SK-N-MC (cell line): ENCODE measurements at places on chromosomes 7 and 10.

GRCh38 chr7:150421831-150422230, 28.6 kb upstream of the GIMAP8 start:
- no peak for DNase-seq

GRCh38 chr10:95790982-95791381, 35.0 kb downstream of the ENTPD1 start:
- no peak for DNase-seq

DNA sequence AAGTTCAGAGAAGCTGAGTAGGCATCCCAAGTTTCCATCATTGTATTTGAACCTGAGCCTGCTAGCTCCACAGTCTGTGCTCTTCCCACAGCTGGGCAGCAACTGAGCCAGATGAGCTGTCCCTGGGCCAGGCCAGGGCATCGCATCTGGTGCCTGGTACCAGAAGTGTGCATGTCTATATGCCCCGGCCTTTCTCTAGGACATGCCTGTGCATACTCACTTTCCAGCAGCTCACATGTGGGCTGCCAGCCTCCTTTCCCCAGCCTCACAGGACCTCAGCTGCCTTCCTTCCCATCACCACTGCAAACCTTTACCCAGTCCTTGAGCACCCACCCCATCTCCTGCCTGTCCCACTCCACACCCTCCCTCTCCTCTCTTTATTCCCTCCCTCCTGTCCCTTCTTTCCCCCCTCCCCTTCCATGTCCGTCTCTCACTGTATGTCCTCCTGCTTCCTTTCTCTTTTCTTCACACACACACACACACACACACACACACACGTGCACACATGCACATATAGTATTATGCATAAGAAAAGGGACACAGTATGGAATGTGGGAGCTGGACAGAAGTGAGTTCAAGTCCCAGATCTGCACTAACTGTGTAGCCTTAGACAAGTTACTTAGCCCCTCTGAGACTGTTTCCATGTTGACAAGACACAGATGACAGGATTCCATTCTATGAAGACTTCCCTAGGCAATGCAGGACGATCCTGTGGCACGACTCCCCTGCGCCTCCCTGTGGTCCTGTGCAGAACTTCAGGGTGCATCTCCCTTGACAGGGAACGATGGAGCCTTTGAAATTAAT, 10.9 kb downstream of the CDHR1 start:
- no peak for DNase-seq

GRCh38 chr10:3902809-3903410, 117.9 kb upstream of the KLF6 start:
- no peak for DNase-seq

- no peak for DNase-seq
Measured at GRCh38 chr10:76285012-76285411, 853.6 kb downstream of the LRMDA start.

GRCh38 chr10:92747066-92747465, 57.3 kb downstream of the HHEX start:
- DNase-seq: no peak

DNA sequence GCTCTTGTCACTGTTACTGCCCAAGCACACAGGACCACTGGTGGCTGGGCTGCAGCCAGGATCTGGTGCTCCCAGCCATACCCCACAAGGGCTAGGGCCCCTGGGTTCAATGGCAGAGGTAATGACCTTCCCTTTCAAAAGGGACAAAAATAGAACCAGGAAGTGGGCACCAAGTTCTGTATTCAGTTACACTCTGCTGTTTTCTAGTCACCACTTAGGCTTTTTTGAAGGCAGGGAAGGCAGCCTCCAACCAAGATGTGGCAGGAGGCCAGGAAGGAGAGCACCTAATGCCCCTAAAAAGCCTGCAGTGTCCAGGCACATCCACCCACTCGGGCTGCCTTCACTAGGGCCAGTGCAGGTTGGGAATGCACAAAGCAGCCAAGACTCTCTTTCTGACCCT, 47.8 kb downstream of the NOD1 start:
- DNase-seq: no peak

DNA sequence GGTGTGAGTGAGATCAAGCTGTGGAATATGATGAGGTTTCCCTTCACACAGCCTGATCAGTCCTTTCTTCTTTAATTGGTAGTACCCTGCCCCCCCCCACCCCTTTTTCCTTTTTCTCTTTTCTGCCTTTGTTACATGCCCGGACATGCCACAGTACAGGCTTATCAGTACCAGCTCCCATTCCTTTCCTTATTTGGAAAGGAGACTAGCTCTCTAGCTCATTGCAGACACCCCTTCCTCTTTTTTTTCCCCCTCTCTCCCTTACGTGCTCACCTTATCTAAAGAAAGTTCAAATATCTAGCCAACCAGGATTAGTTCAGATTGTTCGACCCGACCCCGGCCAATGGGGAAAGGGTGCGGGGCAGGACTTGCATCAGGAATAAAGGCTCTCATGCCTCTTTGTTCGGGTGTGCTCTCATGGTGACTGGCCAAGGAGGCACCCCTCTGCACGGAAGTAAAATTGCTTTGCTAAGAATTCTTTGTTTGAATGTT, 230.4 kb downstream of the ACTR3B start:
- DNase-seq: no peak

DNA sequence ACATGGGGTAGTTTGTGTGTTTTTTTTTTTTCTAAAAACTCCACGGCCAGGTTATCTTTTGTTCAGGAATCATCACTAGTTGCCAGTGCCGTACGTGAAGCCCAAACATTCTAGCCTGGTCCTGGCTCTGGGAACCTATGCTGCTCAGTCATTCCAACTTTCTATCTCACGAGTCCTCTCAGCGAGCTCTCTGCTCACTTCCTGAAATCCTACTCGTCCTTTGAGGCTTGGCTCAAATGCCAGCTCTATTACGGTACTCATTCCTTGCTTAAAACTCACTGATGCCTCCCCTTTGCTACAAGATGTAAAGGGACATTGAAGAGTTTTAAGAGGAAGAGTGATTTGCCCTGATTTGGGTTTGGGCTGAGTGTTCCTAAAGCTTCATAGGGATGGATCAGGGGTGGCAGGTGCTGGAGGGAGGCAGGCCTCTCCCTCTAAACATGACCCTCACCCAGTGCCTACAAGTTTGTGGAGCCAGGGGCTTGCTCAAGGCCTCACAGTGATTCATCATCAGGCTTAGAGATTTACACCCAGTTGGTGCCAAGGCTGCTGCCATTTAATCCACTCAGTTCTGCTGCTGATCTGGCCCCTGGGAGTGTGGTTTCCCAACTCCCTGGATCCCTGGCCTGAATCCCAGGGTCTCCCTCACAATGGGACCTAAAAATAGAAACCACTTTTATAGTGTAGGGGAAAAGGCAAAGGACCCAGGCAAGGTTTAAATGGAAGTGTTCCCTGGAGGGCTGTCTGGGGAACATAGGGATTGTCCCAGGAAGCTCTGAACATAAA, 46.1 kb upstream of the R3HCC1L start:
- DNase-seq: no peak

- no peak for DNase-seq
Measured at GRCh38 chr7:117163101-117163500, 159.8 kb downstream of the WNT2 start.

- DNase-seq: no peak
Measured at GRCh38 chr7:130180571-130181262, 24.5 kb downstream of the TMEM209 start.

DNA sequence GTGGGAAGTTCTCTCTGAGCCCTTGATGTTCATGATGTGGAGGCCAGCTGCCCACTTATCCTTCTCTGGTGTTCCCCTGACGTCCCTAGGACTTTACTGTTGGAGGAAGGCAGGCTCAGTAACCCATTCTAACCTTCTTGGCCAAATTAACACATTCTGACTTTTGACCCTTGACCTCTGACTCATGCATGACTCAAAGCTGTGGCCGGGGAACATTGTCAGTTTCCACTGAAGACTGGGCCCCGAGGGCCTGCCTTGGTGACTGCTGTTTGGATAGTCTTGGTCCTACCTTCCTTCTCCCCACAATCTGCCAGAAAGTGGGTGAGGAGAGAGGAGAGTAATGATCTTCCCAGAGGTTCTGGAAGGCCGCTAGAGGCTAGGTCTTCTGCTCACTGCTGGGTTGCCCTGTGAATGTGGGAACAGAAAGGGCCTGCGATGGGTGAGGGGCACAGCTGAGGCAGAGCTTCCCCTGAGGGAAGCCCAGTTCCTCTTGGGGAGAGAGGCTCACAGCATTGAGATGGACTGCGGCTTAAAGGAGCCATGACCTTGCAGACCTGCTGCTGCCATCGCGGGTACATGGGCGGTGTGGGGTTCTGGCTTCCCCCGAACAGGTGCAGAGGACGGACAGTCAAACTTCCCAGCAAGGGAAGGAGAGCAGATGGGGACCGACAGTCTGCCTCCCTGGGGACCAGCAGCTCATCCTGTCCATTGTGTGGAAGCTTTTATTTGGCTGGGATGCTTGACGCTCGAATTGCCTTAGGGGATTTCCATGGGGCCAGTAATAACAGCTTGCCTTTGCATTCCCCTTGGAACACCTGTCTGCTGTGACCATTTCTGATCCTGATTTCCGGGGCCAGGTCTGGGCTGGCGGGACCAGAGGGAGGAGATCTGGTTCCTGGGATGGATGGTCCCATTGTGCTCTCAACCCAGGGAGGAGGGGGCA, 43.8 kb downstream of the ADAMTS14 start:
- DNase-seq: no peak

DNA sequence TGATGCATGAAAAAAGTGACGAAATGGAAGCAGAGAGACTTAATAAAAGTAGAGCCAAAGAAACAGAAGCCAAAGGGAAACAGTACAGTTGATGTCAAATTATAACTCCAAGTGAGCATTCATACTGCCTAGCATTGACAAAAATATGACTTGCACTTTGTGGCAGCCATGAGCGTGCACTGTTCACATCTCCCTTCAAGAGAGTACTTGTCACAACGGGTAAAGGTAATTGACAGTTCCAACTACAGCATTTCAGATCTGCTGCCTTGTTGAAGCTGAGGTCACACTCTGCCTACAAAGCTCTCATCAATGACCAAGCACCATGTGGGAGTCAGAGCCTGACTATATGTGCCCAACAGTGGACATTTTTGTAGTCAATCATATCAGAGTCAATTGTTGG, 54.3 kb downstream of the IQUB start:
- no peak for DNase-seq

DNA sequence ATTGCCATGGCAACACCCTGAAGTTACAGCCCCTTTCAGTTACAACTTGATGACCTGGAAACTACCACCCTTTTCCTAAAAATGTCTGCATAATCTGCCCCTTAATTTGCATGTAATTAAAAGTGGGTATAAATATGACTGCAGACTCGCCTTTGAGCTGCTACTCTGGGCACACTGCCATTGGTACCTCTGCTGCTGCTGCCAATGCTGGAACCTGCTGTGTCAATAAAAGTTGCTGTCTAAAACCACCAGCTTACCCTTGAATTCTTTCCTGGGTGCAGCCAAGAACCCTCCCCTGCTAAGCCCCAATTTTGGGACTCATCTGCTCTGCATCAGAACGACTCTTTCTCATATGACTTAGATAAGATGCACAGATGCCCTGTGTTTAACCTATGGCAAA, 10.2 kb upstream of the FRA10AC1 start:
- no peak for DNase-seq

- DNase-seq: no peak
Measured at GRCh38 chr10:99595770-99596465, 24.3 kb downstream of the SLC25A28 start.

GRCh38 chr10:101155896-101156295, 24.8 kb downstream of the TLX1 start:
- DNase-seq: no peak

DNA sequence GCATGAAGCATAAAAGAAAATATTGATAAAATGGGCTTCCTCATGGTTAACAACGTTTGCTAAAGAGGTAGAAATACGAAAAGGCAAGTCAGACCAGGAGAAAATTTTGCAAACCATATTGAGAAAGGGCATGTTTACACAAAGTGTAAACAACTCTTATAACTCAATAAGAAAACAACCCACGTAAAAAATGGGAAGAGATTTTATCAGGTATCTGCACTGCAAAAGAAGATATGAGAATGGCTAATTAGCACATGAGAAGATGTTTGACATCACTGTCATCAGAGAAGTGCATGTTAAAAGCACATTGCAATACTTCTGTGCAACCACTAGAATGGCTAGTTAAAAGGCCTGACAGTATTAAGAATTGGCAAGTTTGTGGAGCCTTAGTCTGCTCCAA, 99.5 kb downstream of the VPS50 start:
- DNase-seq: no peak

- DNase-seq: no peak
Measured at GRCh38 chr7:157158400-157158799, 19.7 kb downstream of the UBE3C start.

DNA sequence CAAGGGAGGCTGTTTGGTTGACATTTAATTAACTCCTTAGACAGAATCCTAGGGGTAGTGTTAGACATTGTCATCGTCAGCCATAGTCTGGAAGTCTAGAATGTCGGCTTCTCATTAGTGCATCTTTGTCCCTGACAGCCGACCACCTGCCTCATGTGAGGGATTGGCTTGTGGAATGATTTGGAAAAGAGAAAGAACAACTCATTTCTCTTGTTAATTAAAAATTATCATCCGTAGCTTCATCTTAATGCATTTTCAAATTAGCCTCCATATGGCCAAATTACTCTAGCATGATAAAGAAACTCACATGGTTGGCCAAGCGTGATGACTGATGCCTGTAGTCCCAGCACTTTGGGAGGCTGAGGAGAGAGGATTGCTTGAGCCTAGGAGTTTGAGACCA, 97.7 kb upstream of the PARD3 start:
- DNase-seq: no peak

- DNase-seq: no peak
Measured at GRCh38 chr7:494259-494687, 25.4 kb downstream of the PDGFA start.

DNA sequence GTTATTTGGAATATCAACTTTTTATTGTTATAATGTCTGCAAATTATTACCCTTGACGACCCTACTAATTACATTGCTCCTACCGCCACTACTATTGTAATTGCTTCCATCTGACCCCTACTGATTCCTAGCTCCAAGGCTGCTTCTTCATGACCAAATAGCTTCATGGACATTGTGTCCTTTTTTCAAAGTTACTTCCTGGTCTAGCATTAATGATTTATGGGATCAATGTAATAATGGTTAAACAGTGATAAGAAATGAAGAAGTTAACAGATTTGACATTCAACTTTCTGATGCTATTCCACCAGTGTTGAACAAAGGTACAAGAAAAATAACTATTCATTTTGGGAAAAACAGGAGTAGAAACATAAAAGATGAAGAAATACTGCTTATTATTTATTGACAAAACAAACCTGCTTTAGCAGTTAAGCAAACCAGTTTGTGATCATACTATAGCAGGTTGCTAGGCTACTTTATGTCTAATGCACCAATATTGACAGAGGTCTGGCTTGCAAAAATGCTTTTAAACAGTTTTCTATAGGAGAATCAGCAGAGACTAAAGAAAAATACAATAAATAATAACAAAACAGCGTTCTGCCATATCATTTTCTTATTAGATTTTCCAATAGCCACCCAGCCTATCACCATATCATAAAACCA, 125.8 kb downstream of the PCLO start:
- DNase-seq: no peak
